ENCODE measurements at places on chromosomes 13 and 19.

GRCh38 chr19:38661996-38662395 lies 14.5 kb downstream of the ACTN4 start:
- no peak for DNase-seq

- peak; percentile 9 for DNase-seq
These were observed at the start of gene NDFIP2 for GRCh38 chr13:79480954-79481684. Gene NDFIP2, plus strand, starts transcription at chr13:79481155. Its CDS starts 49 bp downstream, at chr13:79481204.

DNA sequence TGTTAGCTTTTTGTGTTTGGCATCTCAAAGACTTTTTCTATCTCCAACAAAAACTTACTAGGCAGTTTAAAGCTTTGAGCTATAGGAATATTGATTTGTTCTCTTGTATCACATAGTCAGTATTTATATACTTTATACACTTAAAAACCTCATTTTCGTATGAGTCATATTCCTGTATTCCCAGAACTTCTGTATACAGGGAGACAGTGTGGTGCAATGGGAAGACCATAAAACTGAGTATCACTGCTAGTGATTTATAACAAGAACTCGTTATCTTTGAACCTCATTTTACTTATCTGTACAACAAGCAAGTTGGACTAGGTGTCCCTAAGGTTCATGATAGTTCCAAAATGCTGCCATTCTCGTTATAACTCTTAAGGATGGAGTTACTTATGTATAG lies 6.3 kb downstream of the GPR180 start:
- DNase-seq, result no peak

GRCh38 chr13:44101347-44102083 lies 221.8 kb downstream of the LACC1 start:
- DNase-seq, result no peak

DNA sequence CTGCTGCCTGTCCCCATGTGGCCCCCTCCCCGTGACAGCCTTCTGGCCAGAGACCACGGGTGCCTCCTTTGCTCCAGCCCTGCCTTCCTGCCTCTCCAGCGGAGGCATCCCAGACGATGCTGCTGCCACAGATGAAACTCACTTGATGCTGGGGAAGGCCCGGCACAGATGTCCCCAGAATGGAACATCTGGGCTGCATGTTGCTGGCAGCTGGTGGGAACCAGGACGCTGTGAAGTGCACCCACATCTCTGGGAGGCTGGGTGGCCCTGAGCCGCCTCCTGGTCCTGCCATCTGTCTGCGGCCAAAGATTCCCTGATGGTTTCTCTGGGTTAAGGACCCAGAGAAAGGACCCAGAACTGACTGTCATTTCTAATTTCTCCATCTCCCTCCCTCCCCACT lies 51.9 kb upstream of the PTPRS start:
- DNase-seq, result no peak

DNA sequence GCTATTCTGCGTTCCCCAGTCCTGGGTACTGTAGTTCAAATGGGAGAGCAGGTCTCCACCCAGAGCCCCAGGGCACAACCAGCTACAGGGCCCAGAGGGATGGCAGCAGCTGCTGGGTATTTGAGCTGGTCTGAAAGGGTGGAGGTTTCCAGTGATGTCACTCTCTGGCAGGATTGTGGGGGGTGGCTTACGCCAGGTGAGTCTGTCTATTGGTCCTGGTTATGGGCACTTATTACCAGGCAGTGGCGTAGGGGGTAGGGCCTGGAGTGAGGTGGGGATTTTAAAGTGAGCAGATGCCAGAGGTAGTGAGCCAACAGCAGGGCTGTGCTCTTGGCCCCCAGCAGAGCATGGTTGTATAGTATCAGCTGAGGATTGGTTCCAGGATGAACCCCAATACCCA lies 6.2 kb downstream of the RPS19 start:
- DNase-seq, result no peak

DNA sequence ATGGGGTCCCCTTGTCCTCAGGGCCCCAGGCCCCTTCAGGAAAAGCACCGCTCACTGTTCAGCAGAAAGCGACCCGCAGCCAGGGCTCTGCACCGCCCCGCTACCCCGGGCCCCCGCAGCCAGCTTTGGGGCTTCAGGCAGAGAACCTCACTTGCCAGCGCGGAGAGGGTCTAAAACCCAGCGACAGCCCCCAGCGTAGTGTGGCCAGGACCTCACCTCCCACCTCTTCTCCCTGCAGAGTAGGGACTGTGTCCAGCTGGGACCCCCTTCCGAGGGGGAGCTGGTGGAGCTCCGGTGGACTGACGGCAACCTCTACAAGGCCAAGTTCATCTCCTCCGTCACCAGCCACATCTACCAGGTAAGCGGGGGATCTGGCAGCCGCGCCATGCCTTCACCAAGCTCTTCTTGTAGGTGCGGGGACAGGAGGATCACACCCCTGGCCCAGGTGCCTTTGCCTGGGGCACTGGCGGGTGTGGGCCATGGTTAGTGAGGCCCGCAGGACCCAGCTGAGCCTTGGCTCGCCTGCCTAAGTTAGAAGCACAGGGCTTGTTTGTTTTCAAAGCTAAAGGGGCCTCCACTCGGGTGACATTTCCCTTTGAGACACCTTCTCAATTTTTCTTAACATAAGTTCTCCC lies 175.7 kb downstream of the KDM4B start:
- no peak for DNase-seq

DNA sequence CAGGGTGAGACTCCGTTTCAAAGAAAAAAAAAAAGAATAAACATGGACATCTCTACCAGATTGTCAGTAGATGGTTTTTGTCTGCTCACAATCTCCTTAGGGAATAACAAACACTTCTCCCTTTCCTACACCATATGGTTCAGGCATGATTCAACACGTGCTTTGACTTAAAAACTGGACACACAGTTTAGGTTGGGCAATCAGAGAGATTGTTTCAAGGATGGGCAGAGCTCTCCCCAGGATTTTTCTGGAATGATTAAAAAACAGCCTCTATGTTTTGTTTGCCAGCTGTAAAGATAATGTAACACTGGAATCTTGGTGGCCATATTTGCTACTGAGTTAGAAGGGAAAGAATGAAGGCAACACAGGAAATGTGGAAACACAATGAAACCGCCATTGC lies 150.1 kb upstream of the TSC22D1 start:
- no peak for DNase-seq

GRCh38 chr19:18110609-18111232 lies 13.1 kb downstream of the MAST3 start:
- no peak for DNase-seq

DNA sequence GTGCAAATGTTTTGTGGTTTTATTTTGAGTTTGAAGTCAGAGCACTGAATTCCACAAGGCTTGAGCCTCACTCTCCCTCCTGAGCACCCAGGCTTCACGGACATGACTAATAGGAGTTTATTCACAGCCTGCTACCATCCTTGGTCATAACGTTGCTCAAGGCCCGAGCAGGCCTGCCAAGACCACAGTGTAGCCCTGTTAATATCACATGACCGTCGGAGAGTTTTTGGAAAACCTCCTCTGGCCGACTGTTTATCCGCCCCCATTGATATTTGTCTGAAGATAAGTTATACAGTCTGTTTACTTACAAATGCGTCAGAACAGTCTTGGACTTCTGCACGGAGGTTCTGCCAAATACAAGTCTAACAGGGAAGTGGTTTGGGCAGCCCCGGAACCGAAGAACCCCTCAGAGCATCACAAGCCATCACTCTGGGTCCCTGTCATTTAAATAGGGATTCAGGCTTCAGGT lies 89.9 kb downstream of the COL4A2 start:
- DNase-seq, result peak; percentile 95

- DNase-seq, result no peak
These were observed 101.2 kb upstream of the TEX29 start for GRCh38 chr13:111219280-111219679.
